ENCODE measurements at places on chromosomes 2 and 18.
A peak's percentile ranks its signal among the peaks of the same experiment; 100 is the strongest.

- no peak for DNase-seq
Observed at GRCh38 chr2:127153691-127154158, 46.8 kb upstream of the BIN1 start.

DNA sequence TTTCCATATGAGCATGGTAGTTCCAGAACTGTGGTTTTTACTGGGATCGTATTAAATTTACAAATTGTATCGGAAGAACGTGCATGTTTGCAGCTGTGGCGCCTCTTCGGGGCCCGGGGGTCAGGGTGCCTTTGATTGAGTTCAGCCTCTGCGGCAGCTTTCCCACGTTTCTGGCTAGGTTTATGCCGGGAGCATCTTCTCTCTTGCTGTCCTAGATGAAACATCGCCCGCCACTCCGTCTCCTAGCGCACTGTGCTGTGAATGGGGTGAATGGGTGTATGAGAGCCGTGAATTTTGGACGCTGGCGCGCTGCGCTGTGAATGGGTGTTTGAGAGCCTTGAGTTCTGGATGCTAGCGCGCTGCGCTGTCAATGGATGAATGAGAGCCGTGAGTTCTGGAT, 12.3 kb downstream of the PDCD1 start:
- DNase-seq = no peak

- DNase-seq = no peak
Observed at GRCh38 chr18:55105873-55106272, 146.6 kb upstream of the CCDC68 start.

GRCh38 chr2:128789776-128790455, 471.2 kb upstream of the HS6ST1 start:
- DNase-seq = no peak

DNA sequence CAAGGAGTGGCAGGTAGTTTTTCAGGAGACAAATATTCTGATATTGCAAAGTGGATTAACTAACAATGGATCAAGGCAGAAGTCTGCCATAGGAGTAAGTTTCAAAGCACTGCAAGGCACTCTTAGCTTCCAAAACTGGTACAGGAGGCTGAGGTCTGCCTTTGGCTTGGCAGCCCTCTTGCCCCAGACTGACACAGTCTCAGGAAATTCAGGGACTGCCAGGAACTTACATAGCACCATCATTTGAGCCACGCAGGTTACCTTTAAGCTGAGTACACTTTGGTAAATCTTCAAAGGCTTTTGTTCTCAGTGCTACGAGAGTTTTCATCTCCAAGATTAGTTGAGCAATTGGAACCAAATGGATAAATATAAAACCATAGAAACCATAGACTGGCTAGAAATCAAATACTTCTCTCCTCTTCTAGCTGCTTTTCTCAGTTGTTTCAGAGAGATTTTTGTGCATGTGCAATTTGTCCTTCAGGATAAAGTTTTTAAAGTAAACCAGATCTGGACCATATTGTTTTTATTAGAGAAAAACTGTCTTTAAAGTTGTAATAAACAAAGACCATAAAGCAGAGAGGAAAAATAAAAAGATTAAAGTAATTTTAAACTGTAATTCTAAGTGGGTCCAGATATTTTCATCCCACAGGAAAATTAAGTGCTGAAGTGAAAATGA, 18.8 kb downstream of the ANKRD29 start:
- DNase-seq = no peak

- peak; percentile 3 for DNase-seq
Observed at GRCh38 chr2:25453199-25453905, 111.6 kb upstream of the DNMT3A start.

GRCh38 chr2:240520130-240520973, 37.4 kb downstream of the ANKMY1 start:
- no peak for DNase-seq

GRCh38 chr2:233867993-233868532, at the start of gene MSL3B:
MSL3B (minus strand) TSS chr2:233868386.
- DNase-seq = peak; percentile 65

DNA sequence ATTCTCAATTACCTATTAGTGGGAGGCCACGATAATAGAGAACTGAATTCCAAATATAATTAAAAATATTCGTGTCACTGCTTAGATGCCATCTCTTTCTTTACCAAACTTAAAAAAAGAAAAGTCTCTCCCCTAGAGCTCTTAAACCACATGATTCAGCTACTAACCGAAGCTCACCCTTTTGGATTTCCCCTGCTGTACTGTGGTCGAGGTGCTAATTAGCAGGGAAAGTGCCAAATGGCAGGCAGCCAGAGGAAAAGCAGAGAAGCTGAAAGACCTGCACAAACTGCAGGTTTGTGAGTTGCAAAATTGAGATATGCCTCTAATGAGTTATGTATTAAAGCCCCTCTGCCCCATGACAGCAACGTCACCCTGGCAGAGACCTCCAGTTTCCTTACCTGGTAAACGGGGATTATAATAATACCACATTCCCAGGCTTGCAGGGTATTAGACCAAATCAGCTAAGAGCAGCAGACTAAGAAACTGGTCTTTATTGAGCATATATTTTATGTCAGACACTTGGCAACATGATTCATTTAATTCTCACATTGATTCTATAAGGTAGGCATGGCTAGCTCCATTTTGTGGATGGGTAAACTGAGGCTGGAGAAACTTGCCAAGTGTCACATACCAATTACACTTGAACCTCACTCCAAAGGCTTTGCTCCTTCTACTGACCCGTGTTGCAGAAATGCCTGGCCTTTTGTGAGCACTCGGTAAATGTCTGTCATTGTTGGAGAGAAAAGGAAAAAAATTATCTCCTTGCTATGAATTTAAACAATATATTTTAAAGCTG, 259.7 kb downstream of the LPIN1 start:
- DNase-seq = peak; percentile 12

DNA sequence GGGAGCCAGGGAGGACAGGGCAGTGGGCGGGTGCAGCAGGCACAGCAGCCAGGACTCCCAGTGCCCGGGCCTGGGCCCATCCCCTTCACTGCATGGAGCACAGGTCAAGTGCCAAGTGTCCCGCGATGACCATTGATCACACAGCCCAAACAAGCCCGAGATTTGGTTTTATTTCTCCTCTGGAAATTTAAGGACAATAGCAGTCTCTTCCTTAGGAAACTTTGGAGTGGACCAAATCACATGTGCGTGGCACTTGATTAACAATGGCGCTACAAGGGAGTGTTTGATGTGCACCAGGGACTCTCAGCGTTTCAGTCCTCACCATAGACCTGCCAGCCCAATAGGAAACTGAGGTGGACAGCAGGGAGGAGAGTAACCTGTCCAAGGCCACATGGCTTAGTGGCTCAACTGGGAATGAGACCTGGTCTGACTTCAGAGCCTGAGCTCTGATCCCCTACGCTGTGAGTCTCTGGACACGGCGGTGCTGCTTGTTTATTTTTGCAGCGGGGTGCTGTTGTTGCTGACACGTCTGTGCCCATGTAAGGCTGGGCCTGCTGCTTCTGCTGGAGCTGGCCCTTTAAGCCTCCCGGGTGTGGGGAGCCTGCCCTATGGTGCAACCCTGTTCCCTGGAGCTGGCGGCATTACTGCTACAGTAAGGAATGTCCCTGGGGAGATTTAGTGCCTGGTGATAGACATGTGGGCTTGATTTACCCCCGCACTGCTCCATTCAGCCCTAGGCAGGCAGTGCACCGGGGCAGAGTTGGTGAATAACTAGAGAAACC, 194.2 kb downstream of the INHBB start:
- no peak for DNase-seq

- no peak for DNase-seq
Observed at GRCh38 chr2:210503725-210504191, 27.2 kb upstream of the LANCL1 start.

- DNase-seq = no peak
Observed at GRCh38 chr2:58508006-58508405, 266.9 kb upstream of the FANCL start.

DNA sequence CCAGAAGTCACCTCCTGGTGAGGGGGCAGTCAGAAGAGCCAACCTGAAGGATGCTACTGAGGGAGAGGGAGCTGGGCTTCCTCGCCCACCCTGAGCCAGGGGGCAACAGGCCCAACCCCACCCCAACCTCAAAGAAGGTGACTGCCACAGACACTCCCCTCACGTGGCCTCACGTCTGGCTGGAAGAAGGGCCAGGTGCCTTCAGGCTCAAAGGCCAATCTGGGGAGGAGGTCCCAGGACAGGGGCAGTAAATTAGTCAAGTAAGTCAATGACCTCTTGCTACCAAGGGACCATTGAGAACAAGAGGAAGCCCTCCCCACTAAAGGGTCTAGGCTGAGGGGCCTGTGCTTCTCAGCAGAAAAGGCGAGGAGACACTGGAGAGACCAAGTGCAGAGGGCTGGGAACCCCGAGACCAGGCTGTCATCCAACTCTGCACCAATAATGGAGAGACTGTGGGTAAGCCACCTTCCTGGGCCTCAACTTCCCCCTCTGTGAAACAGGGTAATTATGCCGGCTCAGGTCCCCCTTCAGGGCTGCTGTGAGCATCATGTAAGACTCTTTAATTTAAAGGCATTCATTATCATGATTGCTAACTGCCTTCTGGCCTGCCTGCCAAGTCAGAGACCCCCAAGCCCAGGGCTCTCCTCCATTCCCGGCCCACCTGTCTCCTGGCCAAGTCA, 20.2 kb upstream of the TNS1 start:
- no peak for DNase-seq

DNA sequence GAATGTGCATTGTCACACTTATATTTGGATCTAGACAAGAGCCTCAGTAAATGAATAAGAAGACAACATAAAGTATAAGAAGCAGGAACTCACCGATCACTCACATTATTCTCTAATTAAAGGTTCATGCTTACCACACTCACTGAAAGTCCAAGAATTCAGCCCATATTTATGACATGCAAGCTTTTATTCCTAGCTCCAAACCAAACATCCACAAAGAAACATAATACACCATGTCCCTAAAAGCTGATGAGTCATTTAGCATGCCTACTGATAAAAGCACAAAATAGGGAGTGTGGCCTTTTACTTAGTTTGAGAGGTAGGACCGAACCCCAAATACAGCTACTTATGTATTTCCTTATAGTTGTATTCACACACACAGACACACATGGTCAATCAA, 1094.6 kb upstream of the CDH2 start:
- DNase-seq = no peak

GRCh38 chr2:148022351-148022750, 1.5 kb downstream of the MBD5 start:
- no peak for DNase-seq

GRCh38 chr18:3455907-3456685, 6.1 kb downstream of the TGIF1 start:
- peak; percentile 43 for DNase-seq

DNA sequence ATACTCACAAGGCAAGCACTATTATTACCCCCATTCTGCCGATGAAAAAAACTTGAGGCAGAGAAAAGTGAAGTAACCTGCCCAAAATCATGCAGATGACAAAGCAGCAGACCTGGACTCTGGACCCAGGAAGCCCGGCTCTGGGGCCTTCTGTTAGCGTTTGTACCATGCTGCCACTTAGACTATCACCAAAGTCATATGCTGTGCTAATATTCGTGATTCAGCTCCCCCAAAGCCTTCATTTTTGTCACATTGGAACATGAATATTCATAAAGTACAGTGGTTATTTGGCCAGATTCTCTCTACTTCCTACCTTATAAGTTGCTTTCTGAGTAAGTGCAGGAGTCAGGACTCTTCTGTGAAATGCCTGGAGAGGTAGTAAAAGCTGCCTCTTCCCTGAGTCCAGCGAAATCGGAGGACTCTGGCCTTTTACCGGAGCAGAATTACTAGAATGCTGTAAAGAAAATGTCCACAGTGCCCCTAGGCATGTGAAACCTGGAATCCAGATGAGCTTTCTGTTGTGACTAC, 86.7 kb downstream of the FTCDNL1 start:
- peak; percentile 83 for DNase-seq

DNA sequence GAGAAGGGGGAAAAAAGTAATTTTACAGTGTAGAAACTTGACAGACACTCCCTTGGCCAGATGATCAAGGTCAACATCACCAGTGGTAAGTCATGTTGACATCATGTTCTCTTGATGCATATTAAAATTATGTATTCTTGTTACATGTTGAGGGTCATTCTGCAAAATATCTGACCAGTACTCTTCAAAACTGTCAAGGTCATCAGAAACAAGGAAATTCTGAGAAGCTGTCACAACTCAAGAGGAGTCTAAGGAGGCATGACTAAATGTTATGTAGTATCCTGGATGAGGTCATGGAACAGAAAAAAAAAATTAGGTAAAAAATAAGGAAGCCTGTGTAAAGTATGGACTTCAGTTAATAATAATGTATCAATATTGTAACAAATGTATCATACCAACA, 6.3 kb downstream of the SGPP2 start:
- no peak for DNase-seq

DNA sequence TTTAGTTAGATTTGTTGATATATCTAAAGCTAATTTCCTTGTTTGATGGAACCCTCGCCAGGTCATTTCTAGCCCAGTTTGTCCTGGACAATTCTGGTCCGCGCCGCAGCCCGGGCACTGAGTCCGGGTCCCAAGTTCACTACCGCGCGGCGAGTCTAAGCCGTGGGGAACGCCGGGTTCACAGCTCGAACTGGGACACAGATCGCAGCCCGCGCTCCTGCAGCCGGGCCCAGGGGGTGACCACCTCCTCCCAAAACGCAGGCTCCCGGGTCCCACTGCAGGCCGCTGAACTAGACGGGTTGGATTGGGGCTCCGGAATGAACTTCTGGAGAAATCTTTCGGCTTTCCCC, 681 bp downstream of the ACADL start:
- peak; percentile 55 for DNase-seq

DNA sequence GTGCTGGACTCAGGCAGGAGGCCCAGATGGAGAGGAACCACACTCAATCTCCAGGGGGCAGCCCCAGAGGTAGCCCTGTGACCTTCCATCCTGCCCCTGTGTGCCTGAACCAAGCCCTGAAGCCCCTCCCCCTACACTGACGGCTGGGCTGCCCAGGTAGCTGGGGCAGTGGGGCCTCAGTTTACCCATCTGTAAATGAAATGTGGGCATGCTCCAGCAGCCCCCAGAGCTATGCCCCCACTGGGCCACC, 15.8 kb downstream of the CROCC2 start:
- no peak for DNase-seq
